RKO (cell line): ENCODE measurements at places on chromosomes 2 and 18.
A peak's percentile ranks its signal among the peaks of the same experiment; 100 is the strongest.

- DNase-seq = peak; percentile 29
These were observed 504 bp downstream of the ASAP2 start for GRCh38 chr2:9206991-9207640.

DNA sequence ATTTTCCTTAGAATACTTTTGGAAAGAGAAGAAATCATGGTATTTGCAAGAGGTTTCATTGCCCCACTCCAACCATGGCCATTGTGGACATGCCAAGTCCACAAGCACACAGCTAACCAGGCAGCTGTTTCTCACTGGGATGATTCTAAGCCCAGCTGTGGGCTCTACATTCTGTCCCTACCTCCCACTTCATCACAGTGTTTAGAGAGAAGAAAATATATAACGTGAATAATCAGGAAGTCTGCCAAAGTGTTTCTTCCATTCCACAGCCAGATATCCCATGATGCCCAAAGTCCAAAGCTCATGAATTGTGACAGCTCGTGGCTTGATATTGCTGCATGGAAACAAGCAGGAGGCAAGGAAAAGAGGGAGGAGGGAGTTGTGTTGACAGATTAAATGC lies 433.7 kb upstream of the GYPC start:
- DNase-seq = no peak

GRCh38 chr2:113784823-113785744 lies 28.6 kb upstream of the SLC35F5 start:
- DNase-seq = no peak

DNA sequence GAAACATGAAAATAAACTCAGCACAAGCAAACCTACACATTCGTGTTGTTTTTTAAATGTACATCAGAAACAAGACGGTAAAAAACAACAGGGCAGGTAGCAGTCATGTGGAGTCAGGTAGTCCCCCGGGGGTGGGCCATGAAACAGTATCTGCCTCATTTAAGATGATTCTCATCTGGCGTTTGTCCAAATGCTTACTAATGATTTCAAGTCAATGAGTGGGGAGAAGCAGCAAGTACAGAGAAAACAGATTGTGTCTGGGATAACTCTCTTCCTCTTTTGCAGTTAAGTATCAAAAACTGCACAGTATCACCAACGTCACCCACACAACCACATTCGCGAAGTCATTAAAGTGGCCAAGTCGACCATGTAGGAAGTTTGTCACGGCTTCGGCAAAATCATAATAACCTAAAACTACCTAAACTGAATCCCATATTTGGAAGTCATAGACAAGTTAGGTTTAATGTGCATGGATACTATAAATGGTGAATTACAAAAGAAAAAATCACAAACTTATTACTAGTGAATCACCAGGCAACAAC lies 1.3 kb downstream of the LAPTM4A start:
- DNase-seq = peak; percentile 86

GRCh38 chr2:76668279-76668678 lies 853.9 kb downstream of the LRRTM4 start:
- DNase-seq = no peak

- DNase-seq = no peak
These were observed 72.3 kb downstream of the SLC66A3 start for GRCh38 chr2:11227595-11227994.

- no peak for DNase-seq
These were observed 28.2 kb downstream of the SP9 start for GRCh38 chr2:174362949-174363348.

GRCh38 chr2:233082222-233082930 lies 22.2 kb downstream of the INPP5D start:
- DNase-seq = no peak

GRCh38 chr2:238401551-238401950 lies 25.2 kb upstream of the ASB1 start:
- no peak for DNase-seq

DNA sequence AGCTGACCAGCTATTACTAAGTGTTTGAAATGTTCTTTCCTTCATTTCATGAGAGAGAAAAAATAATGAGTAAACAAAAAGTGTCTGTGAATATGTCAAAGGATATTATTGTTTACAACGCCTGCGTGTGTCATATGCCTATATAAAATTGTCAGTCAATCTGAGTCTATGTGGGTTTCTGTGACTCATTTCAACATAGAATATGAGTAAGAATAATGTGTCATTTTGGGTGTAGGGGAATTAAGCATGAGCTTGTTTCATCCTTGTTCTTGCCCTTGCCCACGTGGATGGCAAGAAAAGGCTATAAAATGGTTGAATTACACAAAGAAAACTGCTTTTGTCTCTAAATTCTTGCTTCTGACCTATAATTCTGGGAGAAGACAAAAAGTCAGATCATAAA lies 466.0 kb downstream of the PTH2R start:
- DNase-seq = peak; percentile 79

DNA sequence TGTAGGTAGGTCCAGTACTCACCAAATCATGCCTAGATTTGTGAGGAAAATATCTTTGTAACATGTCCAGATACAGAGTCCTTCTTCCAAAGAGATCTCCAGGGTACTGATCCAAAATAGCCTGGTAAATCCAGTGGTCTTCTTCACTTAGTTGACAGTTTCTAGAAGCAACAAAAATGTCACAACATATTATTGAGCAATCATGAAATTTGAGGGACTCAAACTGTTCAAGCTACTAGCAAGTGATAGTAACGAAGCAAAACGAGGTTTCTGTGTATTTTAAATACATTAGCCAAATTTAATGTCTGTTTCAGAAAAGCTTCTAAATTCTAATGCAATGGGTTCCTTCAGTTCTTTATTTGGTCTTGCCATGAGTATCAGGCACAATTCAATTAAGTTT lies 142.8 kb downstream of the CCDC148 start:
- no peak for DNase-seq

- no peak for DNase-seq
These were observed 47.4 kb upstream of the ANKRD44 start for GRCh38 chr2:197357986-197358385.

- DNase-seq = no peak
These were observed 68.2 kb downstream of the ZNF521 start for GRCh38 chr18:25283781-25284180.

GRCh38 chr18:34522603-34523002 lies 187.5 kb upstream of the DTNA start:
- DNase-seq = no peak

- DNase-seq = no peak
These were observed 295.3 kb downstream of the GPD2 start for GRCh38 chr2:156731506-156731905.
